ENCODE measurements at places on chromosomes 16 and 17.

DNA sequence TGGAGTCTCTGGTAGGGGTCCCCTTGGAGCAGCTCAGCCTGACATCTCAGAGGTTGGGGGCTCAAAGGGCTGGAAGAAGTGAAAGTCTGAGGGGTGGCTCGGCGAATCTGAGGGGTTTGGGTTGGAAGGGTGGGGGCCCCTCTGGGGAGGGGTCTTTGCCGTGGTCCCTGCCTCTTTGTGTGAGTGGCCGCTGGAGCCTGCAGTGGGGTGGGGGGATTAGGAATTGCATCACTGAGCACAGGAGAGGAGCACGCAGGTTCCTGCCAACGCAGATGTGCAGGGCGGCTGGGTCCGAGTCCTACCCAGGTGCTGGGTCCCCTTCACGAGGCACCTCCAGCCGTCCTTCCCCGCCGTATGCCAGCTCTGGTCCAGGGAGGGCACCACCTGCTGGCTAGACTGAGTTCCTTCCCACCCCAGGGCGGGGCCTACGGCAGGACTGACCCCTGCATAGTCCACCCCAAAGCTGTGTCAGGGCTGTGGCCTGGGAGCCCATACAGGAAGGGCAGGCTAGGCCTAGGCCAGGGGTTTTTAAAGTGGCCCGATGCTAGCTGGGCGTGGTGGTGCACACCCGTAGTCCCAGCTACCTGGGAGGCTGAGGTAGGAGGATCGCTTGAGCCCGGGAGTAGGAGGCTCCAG is 9.9 kb downstream of the FMNL1 start:
- DNase-seq: peak; percentile 80

DNA sequence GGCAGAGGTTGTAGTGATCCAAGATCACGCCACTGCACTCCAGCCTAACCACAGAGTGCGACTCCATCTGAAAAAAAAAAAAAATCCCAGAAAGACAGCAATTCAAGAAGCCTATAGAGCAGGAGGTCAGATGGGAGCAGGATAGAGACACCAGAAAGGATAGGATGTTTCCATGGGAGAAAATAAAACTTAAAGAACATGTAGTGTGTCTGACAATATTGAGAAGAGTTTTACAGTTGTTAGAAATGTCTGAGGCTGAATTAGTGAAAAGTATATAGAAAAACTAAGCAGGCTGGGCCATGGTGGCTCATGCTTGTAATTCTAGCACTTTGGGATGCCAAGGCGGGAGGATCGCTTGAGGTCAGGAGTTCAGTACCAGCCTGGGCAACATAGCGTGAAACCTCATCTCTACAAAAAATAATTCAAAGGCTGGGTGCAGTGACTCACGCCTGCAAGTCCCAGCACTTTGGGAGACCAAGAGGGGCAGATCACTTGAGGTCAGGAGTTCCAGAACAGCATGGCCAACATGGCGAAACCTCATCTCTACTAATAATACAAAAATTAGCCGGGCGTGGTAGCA is 15.3 kb upstream of the TRIM37 start:
- DNase-seq: no peak

GRCh38 chr16:73482310-73482709 is 434.4 kb upstream of the ZFHX3 start:
- peak; percentile 16 for DNase-seq

DNA sequence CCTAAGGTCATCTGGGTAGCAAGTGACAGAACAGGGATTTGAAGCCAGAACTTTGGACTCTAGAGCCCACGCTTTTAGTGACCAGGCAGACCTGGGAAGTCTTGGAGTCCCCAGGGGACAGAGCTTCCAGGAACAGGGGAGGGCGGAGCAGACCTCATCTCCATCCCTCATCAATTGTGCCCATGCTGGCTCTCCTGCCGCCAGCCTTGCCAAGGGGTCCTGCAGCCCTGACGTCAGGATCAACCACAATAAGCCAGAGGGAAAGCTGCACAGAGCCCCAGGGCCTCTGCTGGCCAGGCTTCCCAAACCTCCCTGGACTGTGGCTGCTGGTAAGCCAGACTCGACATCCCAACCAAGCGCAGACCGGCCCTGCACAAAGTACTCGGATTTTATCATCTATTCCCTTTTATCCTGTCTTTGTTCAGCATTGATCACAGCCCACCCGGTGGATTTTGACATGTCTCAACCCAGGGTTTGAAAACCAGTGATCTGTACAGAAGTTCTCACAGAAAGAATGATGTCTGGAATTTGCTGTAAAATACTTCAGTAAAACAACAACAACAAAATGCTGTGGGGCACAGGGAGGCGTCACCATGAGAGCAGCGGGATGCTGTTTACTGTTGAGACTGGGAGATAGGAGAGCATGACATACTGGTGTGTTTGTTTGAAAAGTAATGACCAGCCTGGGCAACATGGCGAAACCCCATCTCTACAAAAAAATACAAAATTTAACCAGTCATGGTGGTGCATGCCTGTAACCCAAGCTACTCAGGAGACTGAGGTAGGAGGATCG is 11.8 kb downstream of the C16orf74 start:
- DNase-seq: no peak

DNA sequence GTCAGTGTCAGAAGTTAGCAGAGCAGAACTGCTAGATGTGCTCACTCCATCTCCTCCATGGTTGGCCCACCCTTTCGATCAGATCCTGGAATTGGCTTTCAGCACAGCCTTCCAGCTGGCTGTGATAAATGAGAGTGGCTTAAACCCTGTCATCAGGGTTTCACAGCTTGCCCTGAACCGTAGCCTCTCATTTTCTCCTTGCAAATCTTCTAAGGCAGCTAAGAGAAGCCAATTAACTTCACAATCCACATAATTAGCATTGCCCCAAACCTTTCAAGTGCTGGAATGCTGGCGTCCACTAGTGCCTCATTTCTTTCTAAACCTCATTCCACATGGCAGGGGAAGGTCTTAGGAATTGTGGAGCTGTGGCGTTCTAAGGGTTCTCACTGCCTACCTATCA is 21.7 kb downstream of the MILR1 start:
- DNase-seq: peak; percentile 73

GRCh38 chr17:29802246-29802645 is 127.8 kb downstream of the SSH2 start:
- no peak for DNase-seq

GRCh38 chr17:47897561-47897960 is 1.5 kb downstream of the SP2 start:
- DNase-seq: no peak

GRCh38 chr17:42908872-42909700 is 8.5 kb downstream of the G6PC1 start:
- DNase-seq: no peak

GRCh38 chr16:58272855-58273254 is 22.0 kb downstream of the PRSS54 start:
- DNase-seq: no peak

DNA sequence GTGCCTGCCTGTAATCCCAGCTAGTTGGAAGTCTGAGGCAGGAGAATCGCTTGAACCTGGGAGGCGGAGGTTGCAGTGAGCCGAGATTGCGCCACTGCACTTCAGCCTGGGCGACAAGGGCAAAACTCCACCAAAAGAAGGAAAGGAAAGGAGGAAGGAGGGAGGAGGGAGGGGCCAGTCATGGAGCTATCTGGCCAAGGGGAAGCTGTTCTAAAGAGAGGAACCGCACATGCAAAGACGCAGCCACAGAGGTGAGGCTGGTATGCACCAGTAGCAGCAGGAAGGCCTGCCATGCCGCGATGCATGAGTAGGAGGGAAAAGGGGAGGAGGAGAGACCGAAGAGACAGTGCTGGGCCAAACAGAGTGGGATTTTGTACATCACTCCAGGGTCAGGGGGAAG is 35.9 kb downstream of the HSBP1 start:
- peak; percentile 52 for DNase-seq

GRCh38 chr17:50865060-50865867 is 890 bp downstream of the TOB1 start:
- DNase-seq: peak; percentile 77

- peak; percentile 60 for DNase-seq
Measured at GRCh38 chr17:40541060-40541872, 24.0 kb downstream of the CCR7 start.

- DNase-seq: peak; percentile 52
Measured at GRCh38 chr16:60811051-60811608, 1225.1 kb downstream of the CDH8 start.

DNA sequence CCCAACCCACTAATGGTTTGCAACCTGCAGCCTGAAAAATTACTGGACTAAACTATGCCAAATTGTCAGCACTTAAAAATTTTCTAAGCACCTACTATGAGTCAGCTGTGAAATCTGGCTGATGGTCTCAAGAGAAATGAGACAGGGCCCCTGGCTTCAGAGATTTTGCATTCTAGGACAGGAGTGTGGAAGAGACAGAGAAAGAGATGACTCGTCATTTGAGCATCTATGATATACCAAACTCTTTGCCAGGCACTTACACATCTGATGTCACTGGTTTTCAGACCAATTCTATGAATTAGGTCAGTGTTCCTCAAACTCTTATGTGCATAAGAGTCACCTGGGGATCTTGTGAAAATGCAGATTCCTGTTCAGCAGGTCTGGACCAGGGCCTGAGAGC is 44.4 kb downstream of the CLEC19A start:
- DNase-seq: peak; percentile 81

DNA sequence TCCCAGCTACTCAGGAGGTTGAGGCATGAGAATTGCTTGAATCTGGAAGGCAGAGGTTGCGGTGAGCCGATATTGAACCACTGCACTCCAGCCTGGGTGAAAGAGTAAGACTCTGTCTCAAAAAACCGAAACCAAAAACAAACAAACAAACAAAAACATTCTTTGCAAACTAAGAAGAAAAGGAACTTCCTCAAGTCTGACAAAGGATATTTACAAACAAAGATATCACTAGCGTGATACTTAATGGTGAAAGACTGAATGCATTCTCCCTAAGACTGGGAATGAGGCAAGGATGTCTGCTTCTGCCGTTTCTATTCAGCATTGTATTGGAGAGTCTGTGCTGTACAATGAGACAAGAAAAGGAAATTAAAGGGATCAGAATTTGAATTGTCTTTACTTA is 10.5 kb upstream of the MPO start:
- no peak for DNase-seq

- DNase-seq: peak; percentile 100
Measured at GRCh38 chr17:75087558-75088453, at the start of gene SLC16A5. Gene SLC16A5 (plus strand): TSS chr17:75087954. CDS start chr17:75093637, 5,683 bp downstream.

DNA sequence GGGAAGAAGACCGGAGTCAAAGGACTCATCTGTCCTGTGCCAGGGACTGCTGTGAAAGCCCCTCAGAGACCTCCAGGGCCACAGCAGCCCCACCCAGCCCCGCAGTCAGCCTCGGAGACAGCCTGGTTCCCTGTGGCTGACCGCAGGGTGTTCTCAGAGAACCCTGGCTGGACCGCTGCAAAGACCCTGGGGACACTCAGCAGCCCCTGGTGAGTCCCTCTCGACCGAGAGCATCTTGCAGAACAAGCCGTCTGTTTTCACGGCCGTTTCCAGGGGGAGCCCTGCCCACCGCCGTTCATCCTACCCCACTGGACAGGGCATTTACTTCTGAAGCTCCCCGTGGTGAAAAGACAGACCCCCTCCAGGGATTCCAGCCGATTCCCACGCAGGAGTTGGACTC is 10.3 kb downstream of the UBALD1 start:
- no peak for DNase-seq

DNA sequence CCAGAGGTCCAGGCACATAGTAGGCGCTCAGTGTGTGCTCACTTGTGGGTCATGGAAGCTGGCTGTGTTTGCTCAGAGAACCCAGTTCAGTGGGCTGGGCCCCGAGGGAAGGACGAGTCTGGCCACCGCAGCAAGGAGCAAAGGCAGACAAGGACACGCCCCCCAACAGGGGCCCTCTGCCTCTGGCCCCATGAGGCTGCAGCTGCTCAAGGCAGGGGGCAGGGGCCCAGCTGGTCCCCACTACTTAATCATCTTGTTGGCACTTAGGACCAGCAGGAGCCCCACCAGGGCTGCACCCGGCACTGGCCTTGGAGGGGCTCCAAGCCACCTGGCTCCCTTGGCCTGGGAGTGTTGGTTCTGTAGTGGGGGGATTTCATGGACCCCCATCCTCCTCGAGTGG is 16.1 kb downstream of the KCNJ12 start:
- DNase-seq: no peak

- DNase-seq: no peak
Measured at GRCh38 chr17:21573961-21574610, 118.2 kb upstream of the KCNJ18 start.

- DNase-seq: no peak
Measured at GRCh38 chr16:73268366-73268993, 220.6 kb upstream of the ZFHX3 start.

Measured in islet precursor cell (in vitro differentiated cells).